ENCODE measurements at places on chromosomes 1 and 21.

DNA sequence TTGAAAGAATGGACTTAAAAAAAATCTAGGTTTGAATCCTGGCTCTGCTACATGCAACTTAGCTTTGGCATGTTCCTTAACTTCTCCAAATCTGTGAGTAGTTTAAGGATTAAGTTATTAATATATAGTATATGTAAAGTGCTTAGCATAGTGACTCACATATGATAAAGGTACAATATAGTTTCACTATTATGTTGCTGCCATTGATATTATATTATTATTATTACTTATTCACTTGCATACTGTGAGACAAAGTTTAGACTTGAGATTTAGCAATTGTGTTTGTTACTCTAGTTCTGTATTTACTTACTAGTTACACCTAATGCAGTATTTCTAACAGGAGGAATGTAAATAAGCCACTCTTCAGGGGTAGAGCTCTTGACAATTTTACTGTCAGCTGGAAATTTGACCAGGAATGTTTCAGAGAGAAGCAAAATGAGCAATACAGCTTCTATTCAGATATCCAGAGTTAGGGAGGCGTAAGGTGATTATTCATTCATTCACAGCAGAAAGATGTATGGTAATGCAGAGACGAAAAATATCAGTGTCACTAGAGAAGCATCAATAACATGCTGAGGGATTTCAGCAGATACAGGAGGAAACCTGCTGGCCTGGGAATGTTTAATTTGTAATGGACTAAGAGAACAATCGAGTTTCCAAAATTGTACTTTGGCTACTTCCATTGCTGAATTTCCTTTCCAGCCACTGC lies 25.5 kb downstream of the RGS7 start:
- DNase-seq = no peak

DNA sequence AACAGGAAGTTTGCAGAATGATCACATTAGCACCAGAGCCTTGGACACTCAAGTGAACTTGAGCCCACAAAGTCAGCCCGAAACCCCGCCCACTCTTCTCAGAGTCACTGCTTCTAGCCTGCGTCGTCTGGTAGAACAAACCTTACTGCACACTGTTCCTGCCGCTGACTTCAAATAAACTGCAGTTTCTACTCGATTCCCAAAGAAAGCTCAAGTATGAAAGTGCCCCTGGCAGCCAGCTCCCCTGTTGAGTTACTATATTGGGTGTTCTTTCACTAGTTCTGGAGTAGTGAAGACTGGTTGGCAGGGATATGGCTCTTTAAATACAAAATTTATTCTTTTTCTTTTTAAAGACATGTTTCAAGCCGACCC lies 164.7 kb downstream of the GALNT2 start:
- no peak for DNase-seq

DNA sequence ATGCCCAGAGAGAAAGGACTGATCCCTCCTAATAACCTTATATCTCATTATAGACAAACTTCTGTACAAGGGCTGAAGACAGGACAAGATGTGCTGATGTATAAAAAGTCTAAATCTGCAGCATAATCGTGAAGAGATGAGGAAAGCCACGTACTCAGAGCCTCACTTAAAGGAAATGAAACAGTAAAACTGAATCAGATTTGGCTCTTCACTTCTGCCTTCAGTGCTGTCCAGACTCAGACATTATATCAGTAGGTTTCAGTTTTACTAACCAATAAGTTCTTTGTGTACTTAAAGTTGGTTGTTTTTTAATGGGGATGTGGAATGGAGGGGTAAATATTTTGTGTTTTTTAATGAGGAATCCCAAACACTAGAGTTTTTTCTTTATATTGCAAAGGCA lies 45.3 kb upstream of the RGS1 start:
- peak; percentile 32 for DNase-seq

DNA sequence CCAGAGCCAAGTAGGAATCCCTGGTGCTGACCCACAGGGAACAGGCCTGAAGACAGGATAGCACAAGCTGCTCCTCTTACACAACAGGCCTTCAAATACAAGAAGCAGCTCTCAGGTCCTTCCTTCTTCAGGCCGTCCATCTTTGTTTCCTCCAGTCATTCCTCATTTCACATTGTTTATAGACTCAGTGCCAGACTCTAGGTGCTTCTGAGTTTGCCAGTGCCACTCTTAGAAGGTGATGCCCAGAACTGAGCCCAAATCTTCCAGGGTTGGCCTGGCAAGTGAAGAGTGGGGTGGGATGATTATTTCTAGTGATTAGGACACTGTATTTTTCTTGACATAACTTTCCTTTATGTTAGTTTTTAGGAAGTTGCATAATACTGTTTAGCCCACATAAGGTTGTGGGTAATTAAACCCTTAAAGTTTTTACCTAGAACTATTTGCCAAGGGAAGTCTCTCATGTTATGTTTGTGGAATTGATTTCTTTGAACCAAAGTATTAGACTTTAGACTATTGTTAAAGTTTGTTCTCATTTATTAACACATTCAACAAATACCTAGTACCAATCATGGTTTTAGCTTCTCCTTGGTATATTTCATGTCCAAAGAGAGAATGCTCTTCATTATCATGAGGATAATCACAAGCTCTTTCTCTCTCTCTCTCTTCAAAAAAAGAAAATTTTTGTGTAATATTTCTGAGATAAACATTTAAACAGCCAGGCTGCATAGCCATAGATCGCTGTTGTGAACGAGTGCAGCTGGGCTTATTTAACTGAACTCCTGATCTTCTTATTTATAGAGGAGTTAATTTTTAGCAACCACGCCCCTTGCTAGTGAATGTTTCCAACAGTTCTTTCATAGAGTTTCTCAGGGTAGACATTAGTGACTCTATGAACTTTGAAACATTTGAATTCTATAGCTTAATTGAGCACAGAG lies 47.7 kb downstream of the PGM1 start:
- DNase-seq = no peak

GRCh38 chr1:180791806-180792205 lies 120.9 kb upstream of the KIAA1614 start:
- DNase-seq = peak; percentile 4

GRCh38 chr1:41545996-41546832 lies 61.7 kb upstream of the EDN2 start:
- DNase-seq = no peak

- DNase-seq = no peak
These were observed 98.0 kb downstream of the LMO4 start for GRCh38 chr1:87426463-87427249.

GRCh38 chr1:47482786-47483185 lies 44.9 kb downstream of the FOXD2 start:
- no peak for DNase-seq

Measured in naive B cell (primary cell).